MCF 10A (cell line): ENCODE measurements at places on chromosomes 12 and 14.

DNA sequence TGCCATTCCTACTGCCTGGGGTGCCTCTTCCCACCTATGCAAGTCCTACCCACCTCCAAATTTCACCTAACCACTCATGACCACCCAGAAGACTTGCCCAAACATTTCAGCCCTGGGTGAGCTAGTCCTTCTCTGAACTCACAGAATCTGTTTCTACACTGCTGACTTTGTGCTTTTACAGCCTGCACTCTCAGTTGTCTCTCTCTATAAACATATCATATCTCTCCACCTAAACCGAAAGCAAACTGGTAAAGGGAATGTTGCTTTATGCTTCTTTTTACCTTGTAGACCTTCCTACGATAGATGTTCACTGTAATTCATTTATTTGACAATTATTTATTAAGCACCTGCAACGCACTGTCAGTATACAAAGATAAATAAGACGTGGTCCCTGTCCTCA is 38.1 kb upstream of the RNASE3 start:
- no peak for DNase-seq

- no peak for DNase-seq
Observed at GRCh38 chr14:94780536-94781399, 10.9 kb upstream of the GSC start.

DNA sequence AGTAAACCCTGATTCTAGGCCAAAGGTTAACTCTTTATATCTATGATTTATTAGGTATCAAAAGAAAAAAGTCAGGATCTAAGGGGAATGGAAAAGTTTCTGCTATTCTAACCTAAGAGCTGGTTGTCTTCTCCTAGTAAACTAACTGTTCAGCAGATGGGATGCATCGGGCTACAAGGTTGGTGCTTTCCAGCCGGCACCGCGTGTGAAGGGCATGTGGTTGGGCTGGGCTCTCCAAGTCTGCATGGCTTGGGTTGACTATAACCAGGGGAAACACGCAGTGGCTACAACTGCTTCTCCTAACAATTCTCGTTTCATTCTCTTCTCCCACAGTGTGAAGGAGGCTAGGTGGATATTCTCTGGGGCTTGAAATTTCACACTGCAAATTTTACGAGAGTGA is 354.5 kb downstream of the APAF1 start:
- DNase-seq, result no peak

GRCh38 chr12:86226481-86226880 is 29.7 kb downstream of the MGAT4C start:
- no peak for DNase-seq

DNA sequence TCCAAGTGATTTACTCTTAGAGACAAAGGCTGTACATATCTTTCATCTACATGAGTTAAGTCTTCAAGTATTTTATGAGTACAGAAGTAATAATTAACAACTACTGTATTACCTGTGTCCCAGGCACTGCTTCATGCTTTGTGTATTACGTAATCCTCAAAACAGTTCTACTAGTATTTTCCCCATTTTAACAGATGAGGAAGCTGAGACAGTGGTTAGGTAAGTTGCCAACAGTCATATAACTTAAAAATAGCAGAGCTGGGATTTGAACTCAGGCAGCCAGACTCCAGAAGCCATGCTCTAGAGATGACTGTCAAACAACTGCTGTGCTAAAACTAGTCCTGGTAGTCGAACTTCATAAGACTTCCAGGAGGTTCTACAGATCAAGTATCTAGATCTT is 10.7 kb downstream of the TRMT5 start:
- no peak for DNase-seq

DNA sequence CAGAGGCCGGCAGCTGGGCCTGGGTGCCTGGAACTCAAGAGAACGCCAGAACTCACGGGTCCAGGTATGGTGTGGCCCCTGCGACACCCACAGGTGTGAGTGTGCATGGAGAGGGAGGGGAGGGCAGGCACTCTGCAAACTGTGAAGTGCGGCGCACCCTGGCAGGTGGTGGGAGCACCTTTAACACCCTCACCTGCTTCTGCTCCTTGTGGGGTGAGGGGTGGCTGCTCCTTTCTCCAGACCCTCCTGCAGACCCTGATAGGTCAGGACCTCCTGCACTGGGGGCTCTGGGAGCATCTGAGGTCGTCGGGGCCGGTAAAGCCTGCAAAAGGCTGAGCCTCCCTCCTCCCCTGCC is 324.7 kb upstream of the SFSWAP start:
- DNase-seq, result no peak

GRCh38 chr14:104373055-104373854 is 206.3 kb upstream of the C14orf180 start:
- no peak for DNase-seq

DNA sequence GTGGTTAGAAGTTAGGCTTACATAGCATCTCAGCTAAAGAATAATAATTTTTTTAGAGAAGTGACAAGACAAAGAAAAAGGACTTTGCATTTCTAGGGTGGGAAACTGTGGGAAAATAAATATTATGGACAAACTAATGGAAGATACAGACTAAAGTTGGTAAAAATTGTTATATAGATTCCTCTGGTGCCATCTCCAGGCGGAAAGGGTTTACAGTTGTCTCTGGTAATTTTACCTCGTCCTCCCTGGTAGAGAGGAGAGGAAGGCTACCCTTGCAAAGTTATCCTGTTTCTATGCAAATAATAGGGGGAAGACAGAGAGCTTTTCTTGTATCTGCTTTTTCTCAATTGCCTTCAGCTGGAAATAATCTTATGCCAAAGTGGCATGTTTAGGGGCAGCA is 5.2 kb downstream of the OR11G2 start:
- peak; percentile 8 for DNase-seq

GRCh38 chr14:21090940-21091663 is 7.4 kb downstream of the ZNF219 start:
- DNase-seq, result no peak

- DNase-seq, result no peak
Observed at GRCh38 chr12:5585178-5585577, 153.3 kb downstream of the NTF3 start.

- no peak for DNase-seq
Observed at GRCh38 chr14:22448905-22449599, 140.0 kb downstream of the DAD1 start.

- DNase-seq, result peak; percentile 84
Observed at GRCh38 chr14:32657081-32657480, 281.6 kb upstream of the NPAS3 start.

DNA sequence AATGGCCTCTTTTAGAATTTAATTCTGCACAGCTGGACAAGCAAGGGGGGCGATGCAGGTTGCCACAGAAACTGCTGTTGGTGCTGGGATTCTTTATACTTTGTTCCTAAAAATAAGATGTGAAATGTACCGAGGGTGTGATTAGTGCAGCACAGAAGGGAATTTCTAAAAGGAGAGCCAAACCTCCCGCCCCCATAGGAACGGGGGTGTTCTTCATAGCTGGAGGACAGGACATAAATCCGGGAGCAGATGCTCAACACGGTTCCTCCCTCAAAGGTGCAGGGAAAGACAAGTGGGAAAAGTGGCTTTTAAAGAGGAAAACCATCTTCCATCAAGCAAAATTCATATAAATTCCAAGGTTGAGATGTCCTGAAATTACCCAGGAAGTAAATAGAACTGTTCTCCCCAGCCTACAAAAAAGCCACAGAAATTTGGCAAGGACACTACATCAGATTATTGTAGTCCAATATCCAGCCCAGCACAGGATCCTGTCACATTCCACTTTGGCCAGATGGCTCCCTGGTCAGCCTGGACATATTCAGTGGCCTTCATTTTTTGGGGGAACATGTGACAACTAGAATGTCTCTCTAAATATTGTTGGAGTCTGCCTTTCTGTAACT is 51.4 kb upstream of the TMX1 start:
- no peak for DNase-seq

DNA sequence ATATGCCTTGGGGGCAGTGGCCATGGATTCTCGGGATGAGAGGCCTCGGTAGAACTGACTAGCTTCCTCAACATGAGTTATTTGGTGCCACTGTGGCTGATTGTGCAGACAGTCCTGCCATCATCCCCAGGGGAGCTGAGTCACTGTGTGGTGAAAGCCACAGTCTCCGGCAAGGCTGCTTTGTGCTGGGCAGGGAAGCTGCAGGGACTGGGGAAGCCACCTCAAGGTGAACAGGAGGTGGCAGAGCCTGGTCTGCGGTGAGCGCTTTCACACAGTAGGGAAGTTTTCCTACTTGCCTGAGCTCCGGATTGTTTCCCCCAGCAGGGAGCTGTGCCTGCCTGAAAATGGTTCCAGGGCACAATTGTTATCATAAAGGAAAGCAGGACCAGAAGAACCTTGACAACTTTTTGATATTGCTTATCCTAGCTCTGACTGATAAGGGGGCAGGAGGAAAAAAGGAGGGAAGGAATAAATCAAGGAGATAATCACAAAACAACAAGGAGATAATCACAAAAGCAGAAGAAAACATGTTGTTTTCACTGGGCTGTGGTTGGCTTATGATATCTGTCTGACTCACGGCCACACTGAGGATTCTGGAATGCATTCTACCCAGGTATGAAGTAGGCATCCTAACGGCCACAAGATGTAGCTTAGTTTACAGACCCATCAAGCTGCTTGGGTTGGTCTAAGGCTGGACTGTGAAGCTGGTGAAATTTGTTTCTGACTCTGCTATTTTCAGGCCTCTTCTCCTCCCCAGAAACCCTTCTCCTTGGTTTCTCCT is 32.2 kb upstream of the GNG2 start:
- peak; percentile 72 for DNase-seq

GRCh38 chr12:56931474-56931978 is 2.7 kb downstream of the SDR9C7 start:
- peak; percentile 71 for DNase-seq

GRCh38 chr12:25052196-25052913 is 103.5 kb upstream of the BCAT1 start:
- no peak for DNase-seq

DNA sequence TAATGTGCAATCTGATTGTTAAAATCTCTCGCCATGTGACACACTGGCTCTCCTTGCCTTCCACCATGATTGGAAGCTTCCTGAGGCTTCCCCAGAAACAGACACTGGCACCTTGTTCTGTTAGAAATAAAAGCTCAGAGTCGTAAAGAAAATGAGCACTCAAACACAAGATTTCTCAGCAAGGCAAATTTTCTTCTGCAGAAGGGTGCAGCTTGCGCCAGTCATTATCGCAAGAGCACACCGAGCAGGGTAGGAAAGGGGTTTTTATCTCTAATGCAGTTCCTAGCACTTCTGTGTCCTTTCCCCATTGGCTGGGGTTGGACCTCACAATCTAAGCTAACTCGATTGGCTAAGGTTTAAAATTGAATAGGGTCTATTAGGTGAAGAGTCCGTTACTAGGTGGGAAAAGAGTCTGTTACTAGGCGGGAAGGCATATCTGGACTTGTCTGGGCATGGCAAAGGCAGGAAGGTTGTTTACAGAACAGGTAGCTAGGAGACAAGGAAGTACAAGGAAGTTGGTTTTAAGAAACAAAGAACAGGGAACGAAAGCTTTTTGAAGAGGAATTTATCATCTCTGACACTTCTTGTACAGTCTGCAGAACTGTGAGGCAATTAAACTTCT is 62.6 kb upstream of the BICD1 start:
- DNase-seq, result no peak
